NCI-H510A treated with DMSO at 0.1 percent for 48 hours (cell line): ENCODE measurements at places on chromosomes 12 and 14.
A peak's percentile ranks its signal among the peaks of the same experiment; 100 is the strongest.

GRCh38 chr12:3962631-3963483 is 89.7 kb upstream of the PARP11 start:
- DNase-seq = no peak

DNA sequence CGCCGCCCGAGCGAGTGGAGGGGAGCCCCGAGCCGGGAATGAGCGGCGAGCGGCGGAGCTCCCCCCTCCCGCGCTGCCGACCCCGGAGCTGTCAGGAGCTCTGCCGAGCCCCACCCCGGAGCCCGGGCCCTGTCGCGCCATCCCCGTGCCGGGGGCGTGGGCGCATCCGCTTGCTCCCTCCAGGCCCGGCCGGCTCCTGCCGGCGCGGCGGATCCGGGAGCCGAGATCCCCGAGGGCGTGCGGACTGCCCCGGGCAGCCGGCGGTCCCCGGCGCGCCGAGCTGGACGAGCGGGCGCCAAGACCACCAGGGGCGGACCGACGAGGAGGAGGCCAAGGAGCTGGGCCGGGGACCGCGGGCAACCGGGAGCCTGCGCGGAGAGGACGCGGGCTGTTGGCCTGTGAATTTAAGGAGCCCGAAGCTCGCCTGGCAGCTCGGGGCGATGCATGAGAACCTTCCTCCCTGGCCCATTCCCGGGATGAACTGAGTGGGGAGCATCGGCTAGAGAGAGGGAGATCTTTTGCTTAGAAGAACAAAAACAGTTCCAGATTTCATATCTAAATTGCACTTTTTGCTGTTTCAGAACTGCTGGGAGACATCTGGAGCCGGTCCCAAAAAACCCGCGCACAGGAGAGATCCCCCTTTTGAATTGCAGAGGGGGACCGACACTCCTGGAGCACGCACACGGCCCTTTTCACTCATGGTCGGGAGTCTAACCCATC is 2.0 kb downstream of the PTHLH start:
- DNase-seq = no peak

- DNase-seq = no peak
Observed at GRCh38 chr12:14395074-14395778, 29.7 kb downstream of the ATF7IP start.

DNA sequence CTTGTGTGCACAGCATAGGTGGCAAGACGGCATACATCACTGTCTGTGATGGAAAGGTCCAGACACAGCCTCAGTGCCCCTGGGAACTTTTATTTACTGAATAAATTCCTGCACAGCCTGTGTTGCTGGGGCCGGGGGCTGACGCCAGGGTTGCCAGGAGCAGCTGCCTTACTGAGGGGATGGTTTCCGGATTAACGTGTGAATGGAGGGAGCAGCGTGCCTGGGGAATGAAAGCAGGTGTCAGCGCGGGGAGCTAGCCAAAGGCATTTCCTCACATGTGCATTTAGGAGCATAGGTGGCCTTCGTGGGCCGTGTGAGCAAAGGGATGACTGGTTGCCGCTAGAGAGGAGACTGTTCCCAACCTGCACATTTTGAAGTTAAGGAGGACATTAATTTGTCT is 41.6 kb downstream of the SFSWAP start:
- no peak for DNase-seq

DNA sequence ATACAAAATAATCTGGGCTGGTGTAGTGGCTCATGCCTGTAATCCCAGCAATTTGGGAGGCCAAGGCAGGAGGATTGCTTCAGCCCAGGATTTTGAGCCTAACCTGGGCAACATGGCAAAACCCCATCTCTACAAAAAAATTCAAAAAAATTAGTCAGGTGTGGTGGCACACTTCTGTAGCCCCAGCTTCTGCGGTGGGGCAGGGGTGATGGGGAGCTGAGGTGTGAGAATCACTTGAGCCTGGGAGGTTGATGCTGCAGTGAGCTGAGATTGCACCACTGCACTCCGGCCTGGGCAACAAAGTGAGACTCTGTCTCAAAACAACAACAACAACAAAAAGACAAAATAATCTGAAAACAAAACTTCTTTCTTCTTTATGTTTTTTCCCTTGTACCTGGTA is 66.0 kb downstream of the TC2N start:
- DNase-seq = no peak

GRCh38 chr12:86712425-86712843 is 456.2 kb upstream of the MGAT4C start:
- DNase-seq = no peak

- peak; percentile 50 for DNase-seq
Observed at GRCh38 chr12:65170209-65170881, 962 bp downstream of the LEMD3 start.

DNA sequence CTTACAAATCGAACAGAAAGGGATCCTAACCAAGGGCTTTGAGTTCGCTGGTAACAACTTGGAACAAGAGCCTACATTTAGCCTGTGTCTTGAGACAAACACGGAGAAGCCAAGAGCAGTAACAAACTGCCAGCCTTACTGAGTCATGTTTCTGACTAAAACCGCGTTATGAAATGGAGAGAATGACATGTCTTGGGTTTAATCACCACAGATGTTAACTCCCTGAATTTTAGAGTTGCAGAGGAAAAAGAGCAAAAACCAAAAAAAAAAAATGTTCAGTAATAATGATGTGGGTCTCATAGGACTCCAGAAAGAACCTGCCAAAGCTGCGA is 1.0 kb downstream of the BLTP3B start:
- no peak for DNase-seq

- DNase-seq = no peak
Observed at GRCh38 chr12:2615665-2616402, 178.9 kb upstream of the FKBP4 start.

DNA sequence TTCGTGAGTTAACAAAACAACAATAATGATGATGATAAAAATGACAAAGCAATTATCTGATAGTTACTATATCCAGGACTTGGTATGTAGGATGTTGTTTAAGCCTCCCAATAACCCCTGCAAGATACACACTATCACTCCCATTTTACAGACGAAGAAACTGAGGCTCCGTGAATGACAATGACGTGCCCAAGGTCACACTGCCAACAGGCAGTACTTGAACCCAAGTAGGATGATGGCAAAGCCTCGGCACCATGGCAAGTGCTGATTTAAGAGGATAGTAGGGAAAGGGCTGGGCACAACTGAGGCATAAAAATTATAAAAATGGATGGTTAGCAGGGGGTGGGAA is 226.8 kb upstream of the LHX5 start:
- no peak for DNase-seq
